ENCODE measurements at places on chromosomes 3 and 15. TPM values are rescaled to one million over a fixed set of nuclear protein-coding genes. Genes with fewer than 3 reads are reported as not detected.
A peak's percentile ranks its signal among the peaks of the same experiment; 100 is the strongest.

Gene CKMT1A
- total RNA-seq, result 2.6 TPM

Gene DUOXA2
- not detected for total RNA-seq

Gene KLHL6
- total RNA-seq, result 5.7 TPM

Gene ITIH4
- 4.3 TPM for total RNA-seq

Gene ARRDC4
- 24.0 TPM for total RNA-seq

Gene CAMKV
- not detected for total RNA-seq

Gene BFSP2
- total RNA-seq, result not detected

- no peak for DNase-seq
These were observed 110.0 kb downstream of the TJP1 start for GRCh38 chr15:29712149-29712885.

- no peak for DNase-seq
These were observed 20.1 kb upstream of the PRR20G start for GRCh38 chr3:127307916-127308315.

DNA sequence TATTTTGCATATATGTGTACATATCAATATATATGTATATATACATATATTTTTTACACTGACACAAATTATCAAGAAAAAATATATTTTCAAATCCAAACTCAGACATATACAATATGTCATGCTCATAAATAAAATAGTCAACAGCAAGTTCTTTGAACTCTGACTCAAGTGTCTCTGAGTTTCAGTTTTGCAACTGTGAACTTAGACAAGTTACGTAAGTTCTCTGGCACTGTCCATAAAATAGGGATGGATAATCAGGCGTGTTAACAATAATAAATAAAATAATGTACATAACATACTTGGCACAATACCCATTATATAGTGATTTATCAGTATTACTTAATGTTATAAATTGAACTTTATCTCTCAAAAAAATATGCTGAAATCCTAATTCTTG is 12.1 kb upstream of the XRN1 start:
- no peak for DNase-seq

GRCh38 chr3:179286331-179286730 is 35.4 kb upstream of the KCNMB3 start:
- DNase-seq, result no peak

GRCh38 chr3:138245026-138245425 is 57.9 kb downstream of the ARMC8 start:
- DNase-seq, result no peak

- no peak for DNase-seq
These were observed 54.0 kb downstream of the OTOL1 start for GRCh38 chr3:161550491-161551195.

GRCh38 chr3:10483686-10484345 is 21.6 kb downstream of the ATP2B2 start:
- no peak for DNase-seq

- no peak for DNase-seq
These were observed 19.1 kb downstream of the TTC21A start for GRCh38 chr3:39126532-39127071.

- no peak for DNase-seq
These were observed 2.0 kb upstream of the ZBTB47 start for GRCh38 chr3:42651248-42652091.

- peak; percentile 83 for DNase-seq
These were observed 30.9 kb downstream of the PTH1R start for GRCh38 chr3:46908294-46908985.

DNA sequence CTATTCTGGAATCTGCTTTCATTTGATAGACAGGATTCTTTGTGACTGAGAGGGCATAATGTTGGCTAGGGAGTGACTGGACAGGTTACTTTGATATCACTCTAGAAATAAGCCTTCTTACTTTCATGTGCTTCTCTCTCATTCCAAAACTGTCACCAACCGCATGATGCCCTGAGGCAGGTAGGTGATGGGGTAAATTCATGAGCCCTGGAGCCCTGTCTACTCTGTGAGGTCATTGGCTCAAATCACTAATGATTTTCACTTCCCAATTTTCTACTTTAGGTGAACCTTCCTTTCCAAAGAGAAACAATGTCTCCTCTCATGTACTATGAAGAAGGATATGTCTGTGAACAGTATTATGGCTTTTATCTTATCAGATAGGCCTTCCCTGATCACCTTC is 596.7 kb downstream of the TUSC7 start:
- DNase-seq, result no peak

DNA sequence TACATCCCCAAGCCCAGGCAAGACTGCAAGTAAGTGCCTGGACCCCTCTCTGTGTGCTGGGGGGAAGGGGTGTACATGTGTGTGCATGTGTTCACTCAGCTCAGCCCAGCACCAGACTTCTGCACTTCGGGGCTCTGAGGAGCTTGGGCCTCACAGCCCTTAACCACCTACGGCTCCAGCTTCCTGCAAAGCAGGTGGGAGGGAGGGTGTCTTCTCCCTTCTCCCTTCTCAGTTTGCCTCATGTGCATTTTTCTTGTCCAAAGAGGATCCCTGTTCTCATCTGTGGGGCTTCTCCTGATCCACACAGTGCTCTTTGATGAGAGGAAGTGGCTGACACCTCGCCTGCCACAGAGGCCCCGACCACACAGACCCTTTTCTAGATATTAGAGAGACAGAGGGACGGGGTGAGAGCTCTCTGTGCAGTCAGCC is 69.3 kb downstream of the MESD start:
- no peak for DNase-seq

DNA sequence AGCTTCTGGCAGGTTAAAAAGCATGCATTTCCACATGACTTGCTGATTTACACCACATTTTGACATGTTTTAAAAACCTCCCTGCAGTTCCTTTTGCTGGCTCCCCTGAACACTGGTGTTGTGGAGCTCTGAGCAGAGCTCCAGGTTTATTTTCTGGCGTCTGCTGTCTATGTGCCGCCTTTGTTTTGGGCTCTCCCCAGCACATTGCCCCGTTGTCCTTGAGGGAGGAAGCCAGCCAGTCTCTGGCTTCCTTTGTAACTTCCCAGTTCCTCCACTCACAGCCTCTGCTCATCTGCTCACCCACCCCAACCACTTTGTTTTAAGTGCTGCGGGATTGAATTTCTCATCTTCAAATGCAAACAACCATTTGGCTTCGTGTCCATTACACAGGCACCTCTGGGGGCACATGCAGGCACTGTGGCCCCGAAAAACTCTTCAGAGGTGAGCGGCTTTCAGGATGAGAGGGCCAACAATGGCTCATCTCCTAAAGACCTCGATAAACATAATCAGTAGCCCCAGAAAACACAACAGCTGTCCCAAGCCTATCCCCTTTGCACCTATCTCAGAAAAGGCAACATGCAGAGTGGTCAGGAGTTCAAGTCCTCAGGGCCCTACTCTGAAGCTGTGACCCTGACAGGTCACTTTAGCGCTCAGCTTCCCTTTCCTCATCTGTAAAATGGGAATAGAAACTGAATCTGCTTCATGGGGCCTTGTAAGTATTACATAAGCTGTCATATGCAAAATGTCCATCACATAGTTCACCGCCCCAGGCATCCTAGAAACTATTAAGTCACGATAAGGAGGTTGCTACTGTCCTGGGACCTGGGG is 1.3 kb upstream of the MEF2A start:
- no peak for DNase-seq

- no peak for DNase-seq
These were observed 25.9 kb upstream of the TNFSF10 start for GRCh38 chr3:172549144-172549543.
